ENCODE measurements at places on chromosomes 5 and 9.

- H3K4me3 ChIP-seq = no peak overlapping the region
- H3K36me3 ChIP-seq = no peaks in the 10 kb centered on the region
- H3K27me3 ChIP-seq = no peaks in the 10 kb centered on the region
- no peaks in the 10 kb centered on the region for H3K4me1 ChIP-seq
Measured at GRCh38 chr5:69288688-69289087, 43.9 kb downstream of the CCDC125 start.

GRCh38 chr5:67051164-67051563 is 145.4 kb downstream of the CD180 start:
- H3K4me3 ChIP-seq = no peak overlapping the region
- no peaks in the 10 kb centered on the region for H3K36me3 ChIP-seq
- DNase-seq = no peak
- no peaks in the 10 kb centered on the region for H3K27me3 ChIP-seq
- H3K4me1 ChIP-seq = peaks cover 13% of the 10 kb centered on the region

- DNase-seq = peak; percentile 53
- no peak overlapping the region for H3K4me3 ChIP-seq
- H3K27ac ChIP-seq = no peak overlapping the region
- H3K27me3 ChIP-seq = no peaks in the 10 kb centered on the region
- H3K4me1 ChIP-seq = peaks cover 11% of the 10 kb centered on the region
Measured at GRCh38 chr9:15135164-15135792, 171.7 kb downstream of the TTC39B start.

GRCh38 chr9:124813501-124814163 is 36.7 kb downstream of the OLFML2A start:
- H3K4me3 ChIP-seq = no peak overlapping the region
- H3K4me1 ChIP-seq = peaks cover 15% of the 10 kb centered on the region
- H3K27me3 ChIP-seq = no peaks in the 10 kb centered on the region
- H3K27ac ChIP-seq = no peak overlapping the region

DNA sequence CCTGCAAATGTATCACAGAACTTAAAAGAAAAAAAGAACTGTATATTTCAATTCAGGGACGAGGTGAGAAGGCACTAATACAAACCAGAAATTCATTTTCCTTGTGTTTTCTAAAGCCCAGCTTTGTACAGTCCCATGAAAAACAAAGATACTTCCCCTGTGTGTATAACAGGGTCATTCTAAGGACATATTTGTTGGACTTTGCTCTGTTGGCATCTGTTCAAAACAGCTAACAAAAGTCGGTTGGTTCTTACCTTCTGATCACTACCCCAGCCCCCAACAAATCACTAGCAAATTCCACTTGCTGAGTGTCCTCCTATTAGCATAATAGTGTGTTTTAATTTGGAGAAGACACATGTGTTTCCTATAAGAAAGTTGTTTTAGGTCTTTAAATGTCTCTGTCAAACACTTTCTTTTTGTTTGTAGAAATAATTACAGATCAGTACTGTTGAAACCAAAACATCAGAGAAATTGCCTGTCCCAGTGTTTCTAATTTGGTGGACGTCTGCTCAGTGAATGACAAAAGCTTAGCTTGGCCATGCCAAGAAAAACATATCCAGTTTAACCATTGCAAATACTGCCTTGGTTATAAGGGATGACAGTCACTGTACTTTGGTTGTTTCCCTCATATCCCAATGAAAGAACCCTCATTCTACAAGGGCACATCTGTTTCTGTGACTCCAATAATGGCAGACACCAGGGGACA is 480.5 kb downstream of the EBF1 start:
- H3K4me1 ChIP-seq = peaks cover 15% of the 10 kb centered on the region
- no peaks in the 10 kb centered on the region for H3K27me3 ChIP-seq
- no peak for DNase-seq

- no peaks in the 10 kb centered on the region for H3K36me3 ChIP-seq
- H3K27me3 ChIP-seq = no peaks in the 10 kb centered on the region
- H3K27ac ChIP-seq = no peak overlapping the region
- H3K4me3 ChIP-seq = no peak overlapping the region
- no peak for DNase-seq
Measured at GRCh38 chr5:69035665-69036064, 58.1 kb upstream of the SLC30A5 start.

GRCh38 chr5:66814146-66814991 is 218.2 kb downstream of the MAST4 start:
- no peaks in the 10 kb centered on the region for H3K36me3 ChIP-seq
- peak; percentile 46 for DNase-seq
- H3K4me3 ChIP-seq = no peak overlapping the region
- H3K4me1 ChIP-seq = no peaks in the 10 kb centered on the region
- no peak overlapping the region for H3K27ac ChIP-seq
- H3K27me3 ChIP-seq = no peaks in the 10 kb centered on the region

- no peaks in the 10 kb centered on the region for H3K36me3 ChIP-seq
- no peak for DNase-seq
- H3K27me3 ChIP-seq = no peaks in the 10 kb centered on the region
- H3K4me3 ChIP-seq = no peak overlapping the region
- peaks cover 18% of the 10 kb centered on the region for H3K4me1 ChIP-seq
Measured at GRCh38 chr9:125529589-125530515, 177.2 kb downstream of the MAPKAP1 start.

- no peaks in the 10 kb centered on the region for H3K4me1 ChIP-seq
- H3K27me3 ChIP-seq = no peaks in the 10 kb centered on the region
- DNase-seq = no peak
Measured at GRCh38 chr9:38079461-38080031, 10.5 kb upstream of the SHB start.

DNA sequence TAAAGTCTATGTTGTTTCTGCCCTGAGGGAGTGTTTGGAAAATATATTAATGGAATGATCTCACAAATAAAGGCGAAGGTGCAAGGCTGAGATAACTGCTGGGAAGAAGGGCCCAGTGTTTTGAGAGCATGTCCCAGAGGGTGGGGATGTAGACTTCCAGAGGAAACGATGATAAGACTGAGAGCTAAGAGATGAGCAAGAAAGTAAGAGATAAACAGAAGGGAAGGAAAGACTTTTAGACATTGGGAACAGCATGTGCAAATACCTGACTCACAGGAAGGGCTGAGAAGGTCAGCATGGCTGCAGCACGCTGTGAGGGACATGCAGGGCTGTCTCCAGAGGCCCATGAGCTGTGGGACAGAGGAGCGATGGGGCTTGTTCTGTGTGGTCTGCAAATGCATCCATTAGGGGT is 19.9 kb upstream of the ADRB2 start:
- H3K4me1 ChIP-seq = peaks cover 14% of the 10 kb centered on the region
- DNase-seq = no peak
- H3K36me3 ChIP-seq = no peaks in the 10 kb centered on the region
- no peak overlapping the region for H3K27ac ChIP-seq
- no peak overlapping the region for H3K4me3 ChIP-seq
- H3K27me3 ChIP-seq = no peaks in the 10 kb centered on the region

- H3K4me1 ChIP-seq = no peaks in the 10 kb centered on the region
- no peaks in the 10 kb centered on the region for H3K27me3 ChIP-seq
- no peak overlapping the region for H3K27ac ChIP-seq
- DNase-seq = no peak
- H3K4me3 ChIP-seq = no peak overlapping the region
- no peaks in the 10 kb centered on the region for H3K36me3 ChIP-seq
Measured at GRCh38 chr5:92409134-92409533, 1026.0 kb upstream of the ARRDC3 start.

- DNase-seq = no peak
- H3K4me3 ChIP-seq = no peak overlapping the region
- no peaks in the 10 kb centered on the region for H3K36me3 ChIP-seq
- H3K4me1 ChIP-seq = peaks cover 29% of the 10 kb centered on the region
- H3K27ac ChIP-seq = peak overlapping the region; percentile 32
Measured at GRCh38 chr9:137026384-137026783, 1.7 kb downstream of the ABCA2 start.

DNA sequence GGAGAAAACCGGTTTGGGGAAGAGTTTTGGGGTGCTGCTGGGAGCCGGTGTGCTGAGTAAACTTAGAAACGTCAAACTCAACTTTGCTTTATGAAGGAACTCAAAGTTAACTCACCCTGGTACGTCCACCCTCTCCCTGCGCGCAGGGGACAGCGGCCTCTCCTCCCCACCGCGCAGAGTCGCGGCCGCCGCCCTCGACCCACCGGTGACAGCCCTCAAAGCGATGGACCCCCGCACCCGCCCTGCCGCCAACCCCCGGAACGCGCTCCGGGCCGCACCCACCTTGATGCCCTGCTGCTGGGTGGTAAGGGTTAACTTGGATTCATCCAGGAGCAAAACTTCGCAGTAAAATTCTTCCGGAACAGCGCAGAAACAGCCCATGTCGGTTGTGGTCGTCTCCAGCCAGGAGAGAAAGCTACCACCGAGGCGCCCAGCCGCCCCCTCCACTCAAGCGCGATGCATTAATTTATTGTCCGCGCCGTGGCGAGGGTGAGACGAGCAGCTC is 366 bp downstream of the EPB41L4A start:
- peaks cover 34% of the 10 kb centered on the region for H3K4me1 ChIP-seq
- no peaks in the 10 kb centered on the region for H3K27me3 ChIP-seq
- peak overlapping the region; percentile 94 for H3K4me3 ChIP-seq
- H3K27ac ChIP-seq = peak overlapping the region; percentile 90

GRCh38 chr5:94360382-94361130 is 257.8 kb downstream of the KIAA0825 start:
- H3K27ac ChIP-seq = no peak overlapping the region
- no peaks in the 10 kb centered on the region for H3K27me3 ChIP-seq
- H3K4me3 ChIP-seq = no peak overlapping the region
- no peaks in the 10 kb centered on the region for H3K36me3 ChIP-seq
- no peak for DNase-seq

DNA sequence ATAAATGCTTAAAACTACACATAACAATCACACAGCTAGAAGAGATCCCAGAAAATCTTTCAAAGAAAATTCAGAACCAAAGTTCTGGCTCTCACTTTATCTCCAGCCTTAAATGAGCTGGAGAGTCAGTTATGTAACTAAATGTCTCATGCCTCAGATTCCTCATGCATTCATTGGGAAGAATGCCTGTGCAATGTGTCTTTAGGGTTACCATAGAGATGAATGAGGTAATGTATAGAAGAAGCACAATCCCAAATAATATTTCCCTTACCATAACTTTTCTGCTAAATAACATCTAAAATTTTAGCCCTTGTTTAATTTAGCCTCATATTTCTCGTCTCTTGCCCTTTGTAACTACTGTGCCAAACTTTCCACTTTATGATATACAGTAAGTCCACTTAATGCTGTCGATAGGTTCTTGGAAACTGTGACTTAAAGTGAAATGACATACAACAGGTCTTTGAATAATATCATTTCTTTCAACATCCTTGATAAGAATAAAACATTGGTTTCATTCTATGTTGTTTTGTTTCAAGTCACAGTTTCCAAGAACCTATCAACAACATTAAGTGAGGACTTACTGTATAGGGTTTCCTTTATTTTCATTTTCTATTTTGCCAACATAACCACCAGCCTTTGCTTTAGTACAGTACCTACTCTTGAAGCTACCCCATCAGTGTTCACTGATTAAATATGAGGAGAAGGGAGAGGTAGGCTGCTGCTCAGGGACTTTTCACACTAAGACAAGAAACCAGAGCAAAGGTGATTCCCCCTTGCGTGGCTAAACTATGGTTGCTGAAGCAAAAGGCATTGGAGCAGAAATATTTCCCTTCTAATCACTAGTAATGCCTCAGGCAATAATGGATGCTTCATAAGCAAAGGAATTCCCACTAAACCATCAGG is 295.7 kb upstream of the PTGER4 start:
- no peaks in the 10 kb centered on the region for H3K36me3 ChIP-seq
- no peak overlapping the region for H3K27ac ChIP-seq
- no peak overlapping the region for H3K4me3 ChIP-seq

DNA sequence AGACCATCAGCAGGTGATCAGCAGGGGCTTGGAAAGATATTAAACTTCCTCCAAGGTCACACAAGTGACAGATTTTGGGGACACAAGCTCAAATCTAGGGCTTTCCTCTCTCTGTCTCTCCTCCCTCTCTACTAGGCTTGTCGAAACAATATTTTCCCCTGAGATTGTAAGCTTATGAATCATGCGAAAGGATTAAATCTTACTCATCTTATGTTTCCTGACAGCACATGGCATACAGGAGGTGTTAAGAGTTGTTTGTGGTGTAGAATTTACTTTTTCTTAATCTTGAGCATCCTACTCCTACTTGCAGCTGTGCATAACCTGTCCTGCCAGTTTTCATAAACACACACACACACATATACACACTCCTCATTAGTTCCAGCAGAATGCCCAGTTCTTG is 186.3 kb downstream of the MARCHF11 start:
- H3K4me1 ChIP-seq = no peaks in the 10 kb centered on the region
- DNase-seq = no peak
- H3K27ac ChIP-seq = no peak overlapping the region

DNA sequence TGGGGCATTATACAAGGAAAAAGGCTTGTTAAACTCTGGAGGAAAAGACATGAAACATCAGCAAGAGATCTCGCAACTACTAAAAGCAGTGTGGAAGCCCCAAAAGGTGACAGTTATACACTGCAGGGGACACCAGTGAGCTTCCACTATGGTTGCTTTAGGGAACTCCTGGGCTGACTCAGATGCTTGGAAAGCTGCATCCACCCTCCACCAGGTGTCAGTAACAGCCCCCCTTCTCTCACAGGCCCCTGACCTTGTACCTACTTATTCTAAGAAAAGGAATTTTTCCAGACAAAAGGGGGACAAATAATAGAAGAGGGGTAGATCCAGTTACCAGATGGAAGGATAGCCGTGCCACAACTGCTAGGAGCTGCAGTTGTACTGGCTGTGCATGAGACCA is 154.4 kb upstream of the COX7C start:
- H3K27me3 ChIP-seq = no peaks in the 10 kb centered on the region
- H3K4me3 ChIP-seq = no peak overlapping the region
- H3K4me1 ChIP-seq = no peaks in the 10 kb centered on the region
- no peaks in the 10 kb centered on the region for H3K36me3 ChIP-seq
- DNase-seq = no peak
- H3K27ac ChIP-seq = no peak overlapping the region

DNA sequence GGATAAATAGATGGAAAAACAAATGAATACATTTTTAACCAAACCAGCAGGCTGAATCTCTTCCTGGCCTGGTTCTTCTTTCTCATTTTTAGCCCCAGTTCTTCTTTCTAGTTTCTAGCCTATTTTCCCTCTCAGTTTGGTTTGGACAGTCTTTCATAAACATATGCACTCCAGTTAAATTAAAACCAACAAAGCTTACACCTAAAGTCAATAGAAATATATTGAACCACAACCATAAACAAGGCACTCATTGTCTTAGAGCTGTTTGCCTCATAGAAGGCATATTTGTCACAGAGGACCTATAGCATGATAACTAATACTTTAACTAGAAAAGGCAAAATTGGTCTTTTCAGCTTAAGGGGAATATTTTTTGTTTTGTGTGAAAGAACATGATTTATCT is 638.3 kb downstream of the NR2F1-AS1 start:
- no peaks in the 10 kb centered on the region for H3K27me3 ChIP-seq
- H3K4me3 ChIP-seq = no peak overlapping the region
- H3K27ac ChIP-seq = no peak overlapping the region
- no peak for DNase-seq
- no peaks in the 10 kb centered on the region for H3K4me1 ChIP-seq

GRCh38 chr5:40046792-40047191 is 622.0 kb upstream of the DAB2 start:
- no peaks in the 10 kb centered on the region for H3K4me1 ChIP-seq
- no peak overlapping the region for H3K27ac ChIP-seq
- no peaks in the 10 kb centered on the region for H3K36me3 ChIP-seq
- H3K4me3 ChIP-seq = no peak overlapping the region
